ENCODE measurements at places on chromosomes 7 and 10.
A peak's percentile ranks its signal among the peaks of the same experiment; 100 is the strongest.

DNA sequence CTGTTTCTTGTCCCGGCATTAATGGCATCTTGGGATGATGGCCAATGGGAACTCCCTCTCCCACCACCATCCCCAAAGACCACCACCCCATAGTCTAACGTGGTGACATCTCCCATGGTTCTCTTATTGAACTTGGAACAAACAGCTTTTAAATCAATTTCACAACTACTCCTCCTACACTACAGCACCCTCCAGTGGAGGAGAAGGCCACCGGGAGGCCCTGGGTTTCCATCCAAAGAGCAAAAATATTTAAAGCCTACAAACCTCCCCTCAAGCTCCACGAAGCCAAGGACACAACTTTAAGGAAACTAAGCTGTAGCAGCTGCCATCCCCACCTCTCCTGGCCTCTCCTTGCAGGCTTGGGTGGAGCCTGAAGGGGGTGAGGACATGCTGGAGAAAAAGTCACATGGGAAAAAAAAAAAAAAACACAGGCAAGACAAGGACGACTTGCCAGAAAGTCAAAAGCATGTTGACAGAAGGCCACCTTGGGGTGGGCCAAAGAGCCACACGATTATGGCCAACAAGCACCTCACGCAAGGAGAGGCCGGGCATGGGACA lies 94.0 kb upstream of the LANCL2 start:
- no peak for DNase-seq

DNA sequence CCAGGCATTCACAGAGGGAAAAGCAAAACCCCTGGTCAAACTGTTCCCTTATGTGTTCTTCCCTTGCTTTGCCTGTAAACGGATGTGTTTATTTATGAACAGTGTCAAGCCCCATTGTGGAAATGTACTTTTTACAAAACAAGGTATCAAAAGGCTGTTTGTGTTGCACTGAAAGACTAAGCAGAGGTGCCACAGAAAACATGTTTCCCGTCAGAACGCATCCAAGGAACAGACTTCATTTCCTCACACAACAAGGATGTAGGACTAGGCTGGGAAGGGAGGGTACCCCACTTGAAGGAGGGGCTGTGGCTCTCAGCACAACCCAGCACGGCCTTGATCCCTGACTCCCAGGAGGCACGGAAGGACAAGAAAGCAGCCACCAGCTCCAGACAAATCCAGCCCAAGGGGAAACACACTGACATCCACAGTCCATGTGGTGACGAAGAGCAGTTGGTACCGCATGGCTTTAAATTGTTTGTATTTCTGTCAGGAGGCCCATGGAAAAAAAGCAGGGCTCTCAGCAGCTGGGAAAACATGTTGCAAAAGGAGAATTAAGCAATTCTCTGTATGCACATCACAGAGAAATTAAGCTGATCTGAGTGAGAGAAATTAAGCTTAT lies 85.6 kb downstream of the RNF216 start:
- DNase-seq = no peak

GRCh38 chr10:68666280-68666760 lies 54.7 kb upstream of the CCAR1 start:
- DNase-seq = no peak

DNA sequence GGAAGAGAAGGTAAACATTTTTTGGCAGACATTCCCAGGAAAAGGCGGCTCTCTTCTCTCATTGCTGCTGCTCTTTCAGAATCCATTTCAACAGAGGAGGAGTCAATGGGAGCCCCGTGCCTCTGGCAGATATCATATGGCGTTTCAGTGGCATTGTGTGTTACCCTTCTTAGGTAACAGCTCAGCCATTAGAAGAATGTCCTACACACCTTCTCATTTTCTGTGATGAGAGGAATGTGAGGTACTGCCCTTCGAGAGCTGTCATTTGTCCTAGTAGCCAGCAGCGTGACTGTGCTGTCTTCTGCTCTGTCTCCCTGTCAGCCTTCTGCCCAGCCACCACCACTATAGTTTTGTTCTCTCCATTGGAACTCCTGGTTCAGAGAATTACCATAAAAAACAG lies 102.4 kb downstream of the EGFR start:
- no peak for DNase-seq

DNA sequence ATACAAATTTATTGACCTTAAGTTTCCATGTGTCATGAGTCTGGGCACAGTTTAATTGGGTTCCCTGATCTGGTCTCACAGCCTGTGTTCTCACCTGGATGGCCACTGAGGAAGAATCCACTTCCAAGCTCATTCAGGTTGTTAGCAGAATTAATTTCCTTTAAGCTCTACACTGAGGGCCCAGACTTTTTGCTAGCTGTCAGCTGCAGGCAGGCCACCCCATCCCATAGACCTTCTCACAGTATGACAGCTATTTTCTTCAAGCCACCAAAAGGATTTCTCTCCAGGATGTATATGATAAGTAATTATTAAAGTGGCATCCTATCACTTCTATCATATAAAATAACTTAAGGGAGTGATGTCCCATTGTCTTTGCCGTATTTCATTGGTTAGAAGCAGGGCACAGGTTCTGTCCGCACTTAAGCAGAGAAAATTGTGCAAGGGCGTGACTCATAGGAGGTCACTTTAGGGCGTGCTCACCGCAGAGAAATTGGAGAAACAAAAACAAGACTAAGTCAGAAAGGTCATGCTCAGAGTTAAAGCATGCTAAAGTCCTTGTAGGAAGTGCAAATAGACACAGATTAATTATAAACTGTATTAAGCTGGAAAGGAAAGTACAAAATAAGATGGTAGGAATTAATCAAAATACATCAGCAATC lies 109.9 kb downstream of the AHR start:
- no peak for DNase-seq

DNA sequence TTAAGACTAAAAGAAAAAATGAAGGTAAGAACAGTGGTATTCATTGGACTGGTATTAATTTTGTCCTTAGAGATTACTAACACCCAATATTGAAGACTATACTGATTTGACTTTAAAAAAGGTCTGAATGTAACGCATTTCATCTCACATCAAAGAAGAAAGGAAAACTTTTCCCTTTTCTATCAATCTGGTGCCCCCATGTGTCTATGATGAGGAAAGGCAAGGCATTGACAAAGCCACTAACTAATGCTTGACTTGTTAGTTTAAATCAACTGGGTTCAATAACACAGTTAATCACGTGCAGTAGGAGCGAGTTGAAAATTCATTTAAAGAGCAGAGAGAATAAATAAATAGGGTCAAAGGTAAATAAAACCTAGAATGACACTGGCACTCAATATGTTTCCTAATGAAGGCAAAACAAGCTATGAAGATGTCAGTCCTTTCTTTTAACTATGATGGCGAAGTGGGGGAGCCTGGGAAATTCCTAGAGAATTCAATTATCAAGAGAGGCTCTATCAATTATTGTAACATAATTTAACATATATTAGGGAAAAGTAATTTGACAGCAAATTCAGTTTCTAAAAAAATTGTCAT lies 180.9 kb downstream of the ANK3 start:
- DNase-seq = no peak

DNA sequence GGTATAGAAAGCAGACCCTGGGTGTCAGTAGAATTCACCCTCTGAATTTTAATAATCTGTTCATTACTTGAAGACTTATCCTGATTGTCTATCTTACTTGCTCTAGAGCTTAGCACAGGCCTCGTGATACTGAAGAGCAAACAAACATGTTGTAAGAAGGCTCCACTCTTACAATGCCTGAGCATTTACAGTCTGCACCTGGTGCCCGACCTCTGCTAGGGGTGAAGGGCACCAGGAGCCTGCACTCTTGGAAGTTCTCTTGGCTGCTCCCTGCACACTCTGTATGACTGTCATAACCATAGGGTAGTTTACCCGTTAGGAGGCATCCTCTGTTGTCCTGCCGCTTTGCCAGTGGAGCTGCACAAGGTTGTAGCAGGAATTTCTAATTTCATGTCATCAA lies 91.3 kb upstream of the NPY start:
- no peak for DNase-seq

DNA sequence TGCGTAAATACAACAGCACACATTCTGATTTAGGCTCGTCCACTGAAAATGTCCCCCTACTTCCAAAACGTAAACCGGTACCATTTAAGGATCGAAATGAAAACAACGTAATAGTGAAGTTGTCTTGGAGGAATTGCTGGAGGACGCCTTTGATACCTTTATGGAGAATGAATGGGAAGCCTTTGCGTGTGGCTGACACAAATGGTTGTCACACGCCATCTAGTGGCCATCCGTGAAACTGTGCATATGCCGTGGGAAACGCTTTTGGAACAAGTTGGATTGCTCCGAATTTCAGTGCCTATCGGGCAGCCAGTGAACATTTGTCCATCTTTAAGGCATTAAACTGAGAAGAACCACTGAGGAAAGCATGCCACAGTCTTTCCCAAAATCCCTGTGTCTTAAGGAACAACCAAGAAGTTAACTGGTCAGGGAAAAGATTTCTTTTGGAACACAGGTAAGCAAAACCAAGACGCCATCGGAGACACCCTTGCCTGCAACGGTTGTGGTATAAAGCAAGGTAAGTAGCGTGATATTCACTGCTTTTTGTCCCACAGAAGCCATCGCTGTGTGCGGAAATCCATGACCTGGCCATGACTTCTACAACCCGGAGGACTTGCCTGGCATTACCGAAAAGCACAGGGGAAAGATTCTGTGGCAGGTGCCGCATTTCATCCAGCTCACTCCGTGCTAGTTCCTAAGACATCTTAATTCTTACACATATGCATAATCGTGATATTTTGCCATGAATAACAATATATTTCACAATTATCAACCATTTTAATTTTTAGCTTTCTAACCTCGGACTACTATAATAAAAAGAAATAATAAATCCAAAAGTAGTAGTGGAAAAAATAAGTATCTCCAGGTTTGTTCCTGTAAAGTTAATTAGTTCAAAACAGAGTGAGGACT lies 100.6 kb downstream of the FAM204A start:
- peak; percentile 87 for DNase-seq

DNA sequence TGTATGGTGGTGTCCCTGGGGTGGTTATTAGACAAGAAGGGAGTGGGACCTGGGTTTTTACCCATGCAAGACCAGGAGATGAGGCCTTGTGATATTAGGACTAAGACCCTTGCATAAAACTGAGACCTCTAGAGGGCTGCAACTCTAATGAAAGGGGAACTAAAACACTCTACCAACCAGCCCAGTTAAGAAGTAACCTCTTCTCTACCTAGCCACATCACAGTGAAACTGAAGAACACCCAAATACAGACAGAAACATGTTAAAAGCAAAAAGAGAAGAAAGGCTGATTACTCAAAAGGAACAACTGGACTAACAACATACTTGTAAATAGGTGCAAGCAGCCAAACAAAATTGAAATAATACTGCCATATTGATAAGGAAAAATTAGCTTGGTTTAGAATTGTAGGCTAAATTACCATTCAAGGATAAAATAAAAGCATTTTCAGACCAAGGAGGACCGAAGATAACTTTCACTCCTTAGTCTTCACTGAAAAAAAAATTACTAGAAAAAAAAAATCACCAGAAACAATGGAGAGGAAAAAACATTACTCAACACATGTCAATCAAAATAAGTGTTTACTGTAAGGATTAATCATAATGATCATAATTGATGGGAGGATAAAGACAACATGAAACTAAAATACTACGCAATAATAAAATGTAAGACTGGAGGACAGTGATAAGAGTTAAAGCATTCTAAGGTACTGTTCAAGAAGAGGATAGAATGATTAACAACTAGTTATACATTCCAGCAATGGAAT lies 27.6 kb downstream of the ERLIN1 start:
- DNase-seq = no peak

GRCh38 chr10:110495731-110496552 lies 1.8 kb upstream of the DUSP5 start:
- peak; percentile 57 for DNase-seq

- DNase-seq = peak; percentile 25
Observed at GRCh38 chr7:11760372-11760771, 71.6 kb downstream of the THSD7A start.

- DNase-seq = no peak
Observed at GRCh38 chr10:34193931-34194626, 621.0 kb downstream of the PARD3 start.

DNA sequence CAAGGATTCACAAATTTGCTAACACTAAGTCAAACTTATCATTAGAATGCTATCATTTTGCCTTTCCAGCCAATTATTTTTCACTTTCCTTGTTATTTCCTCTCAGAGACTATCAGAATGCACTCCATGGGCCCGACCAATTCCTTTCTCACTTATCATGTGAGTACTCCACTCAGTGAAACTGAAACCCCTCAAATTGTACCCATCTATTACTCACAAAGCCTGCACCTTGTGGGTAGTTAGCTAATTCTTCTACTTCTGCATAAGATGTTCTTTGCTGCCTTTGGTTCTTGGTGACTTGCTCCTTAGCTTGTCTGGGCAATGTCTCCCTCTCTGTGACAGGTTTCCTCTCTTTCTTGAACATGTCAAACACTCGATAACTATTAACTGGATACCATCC lies 35.2 kb upstream of the MBL2 start:
- DNase-seq = no peak

GRCh38 chr7:40162516-40162915 lies 27.7 kb downstream of the SUGCT start:
- no peak for DNase-seq

DNA sequence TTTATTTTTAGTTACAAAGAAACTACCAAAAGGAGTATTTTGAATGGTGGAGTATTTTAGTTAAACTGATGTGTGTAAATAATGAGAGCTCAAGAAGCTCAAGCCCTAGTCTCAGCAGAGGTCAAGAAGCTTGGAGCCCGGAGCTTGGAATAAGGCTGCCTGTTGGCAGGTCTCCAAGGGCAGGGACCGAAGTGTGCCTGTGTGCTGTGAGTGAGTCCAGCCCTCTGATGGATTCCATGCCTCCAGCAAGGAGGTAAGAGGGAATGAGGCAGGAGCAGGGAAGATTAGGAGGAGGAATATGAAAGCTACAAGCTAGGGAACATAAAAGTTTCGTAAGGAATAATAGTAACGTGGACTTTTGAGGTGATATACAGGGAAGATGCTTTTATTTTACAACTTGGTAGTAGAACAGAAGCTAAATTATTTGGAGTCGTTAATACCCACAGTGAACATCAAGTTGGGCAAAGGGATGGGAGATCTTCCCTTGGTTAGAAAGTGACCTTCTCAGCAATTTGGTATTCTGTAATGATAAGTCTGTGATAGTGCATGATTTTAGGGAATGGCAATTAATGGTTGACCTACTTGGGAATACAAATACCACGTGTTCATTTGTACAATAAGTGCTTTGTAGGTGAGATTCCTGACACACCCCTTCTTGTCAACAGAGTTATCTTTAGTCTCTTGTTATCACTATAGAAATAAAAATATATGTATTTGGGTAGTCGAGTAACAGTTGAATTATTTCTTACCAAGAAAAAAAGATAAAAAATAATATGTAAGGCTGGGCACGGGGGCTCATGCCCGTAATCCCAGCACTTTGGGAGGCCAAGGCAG lies 4.6 kb downstream of the SEC23IP start:
- no peak for DNase-seq
